ENCODE measurements at places on chromosomes 5 and 9.

DNA sequence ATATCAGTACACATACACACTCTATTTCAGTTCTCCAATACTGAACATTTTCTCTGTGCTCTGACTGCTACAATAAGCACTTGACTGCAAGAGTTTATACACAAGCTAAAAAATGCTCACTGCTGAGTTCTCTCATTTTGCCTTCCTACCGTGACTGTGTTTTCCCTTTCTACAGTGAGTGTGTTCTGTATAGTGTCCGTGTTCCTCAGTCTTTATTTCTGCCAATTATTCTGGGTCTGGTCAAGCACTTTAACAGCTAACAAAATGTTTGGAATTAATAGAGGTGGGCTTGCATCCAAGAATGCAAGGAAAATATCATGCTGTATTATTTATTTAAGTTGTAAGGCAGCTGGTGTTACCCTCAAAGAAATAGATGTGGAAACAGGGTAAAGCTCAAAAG lies 217.0 kb upstream of the NREP start:
- DNase-seq: no peak

GRCh38 chr5:10133830-10134229 lies 115.9 kb downstream of the ATPSCKMT start:
- DNase-seq: peak; percentile 48

- DNase-seq: peak; percentile 39
These were observed 59.1 kb downstream of the TLR4 start for GRCh38 chr9:117763314-117763713.

DNA sequence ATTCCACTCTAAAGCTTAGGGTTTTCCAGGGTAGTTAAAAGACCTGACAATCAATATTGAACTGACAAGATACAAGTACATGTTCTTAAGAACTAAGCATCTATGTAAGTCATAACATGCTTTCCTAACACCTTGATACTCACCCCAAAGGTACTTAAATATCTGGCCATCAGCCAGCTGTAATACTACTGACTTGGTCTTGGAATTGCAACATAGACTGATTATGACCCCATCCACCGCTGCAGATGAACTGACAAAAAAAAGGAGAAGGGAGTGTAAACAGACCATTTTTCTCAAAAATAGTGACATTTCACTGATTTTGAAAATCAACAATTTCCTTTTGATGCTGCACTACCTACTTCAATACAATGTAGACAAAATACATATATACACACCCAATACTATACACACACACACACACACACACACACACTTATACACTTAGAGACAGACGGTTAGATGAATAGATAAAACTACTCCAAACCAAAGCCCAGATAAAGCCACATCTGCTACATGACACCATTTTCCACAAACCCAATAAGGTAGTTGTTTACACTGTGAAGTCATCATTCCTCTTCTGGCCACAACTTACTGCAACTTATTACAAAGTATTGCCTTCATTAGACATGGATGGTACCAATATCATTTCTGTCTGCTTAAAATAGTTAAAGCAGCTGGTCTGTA lies 30.4 kb downstream of the ELP1 start:
- DNase-seq: no peak
